CD4-positive, alpha-beta T cell treated with Interleukin-6 at 100 ng/mL for 8 hours (primary cell): ENCODE measurements at places on chromosomes 2 and 18.

DNA sequence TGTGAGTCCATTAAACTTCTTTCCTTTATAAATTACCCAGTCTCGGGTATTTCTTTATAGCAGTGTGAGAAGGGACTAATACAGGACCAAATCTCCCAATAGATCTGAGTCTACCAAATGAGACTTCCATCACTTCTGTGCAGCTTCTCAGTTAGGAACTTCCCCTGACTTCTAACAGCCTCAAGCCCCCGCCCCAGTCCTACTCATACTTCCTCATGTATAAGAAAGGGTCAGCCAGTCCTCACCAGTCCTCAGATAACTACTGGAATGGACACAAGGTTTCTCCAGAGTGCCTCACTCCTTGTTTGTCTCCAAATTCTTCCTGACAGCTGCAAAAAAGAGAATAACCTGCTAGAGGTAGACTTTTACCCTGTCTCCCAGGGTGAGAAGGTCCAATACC, 19.5 kb downstream of the TTC32 start:
- no peak for DNase-seq

- peak; percentile 29 for DNase-seq
These were observed 50.2 kb downstream of the TEX44 start for GRCh38 chr2:231642631-231643494.

- DNase-seq = no peak
These were observed 22.2 kb upstream of the TXNL4A start for GRCh38 chr18:80010551-80010906.

GRCh38 chr2:25867396-25868003, 10.8 kb downstream of the ASXL2 start:
- DNase-seq = no peak

DNA sequence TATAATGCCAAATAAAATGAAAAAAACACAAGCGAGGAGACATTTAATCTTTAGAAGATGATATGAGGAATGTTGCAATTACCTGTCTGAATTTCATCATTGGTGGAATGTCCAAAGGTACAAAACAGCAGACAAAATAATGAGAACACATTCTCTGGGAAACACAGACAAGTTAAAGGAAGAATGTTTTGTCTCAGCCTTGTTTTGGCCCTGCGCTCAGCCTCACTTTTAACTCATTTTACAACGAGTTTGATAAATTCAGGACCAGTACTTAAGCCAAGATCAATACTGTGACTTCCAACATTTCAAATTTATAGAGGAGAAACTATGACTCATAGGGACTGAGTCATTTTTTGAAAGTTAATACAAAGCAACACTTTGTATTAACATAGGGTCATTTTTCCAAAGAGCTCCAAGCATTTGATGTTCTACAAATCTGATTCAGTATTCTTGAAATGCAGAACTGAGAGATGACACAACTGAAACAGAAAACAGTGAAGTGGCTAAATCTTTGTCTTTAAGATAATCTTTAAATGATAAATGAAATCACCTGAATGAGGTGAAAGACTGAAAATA, 833.2 kb upstream of the CHAC2 start:
- DNase-seq = no peak

GRCh38 chr2:199955007-199955338, 318 bp downstream of the TYW5 start:
- DNase-seq = no peak

DNA sequence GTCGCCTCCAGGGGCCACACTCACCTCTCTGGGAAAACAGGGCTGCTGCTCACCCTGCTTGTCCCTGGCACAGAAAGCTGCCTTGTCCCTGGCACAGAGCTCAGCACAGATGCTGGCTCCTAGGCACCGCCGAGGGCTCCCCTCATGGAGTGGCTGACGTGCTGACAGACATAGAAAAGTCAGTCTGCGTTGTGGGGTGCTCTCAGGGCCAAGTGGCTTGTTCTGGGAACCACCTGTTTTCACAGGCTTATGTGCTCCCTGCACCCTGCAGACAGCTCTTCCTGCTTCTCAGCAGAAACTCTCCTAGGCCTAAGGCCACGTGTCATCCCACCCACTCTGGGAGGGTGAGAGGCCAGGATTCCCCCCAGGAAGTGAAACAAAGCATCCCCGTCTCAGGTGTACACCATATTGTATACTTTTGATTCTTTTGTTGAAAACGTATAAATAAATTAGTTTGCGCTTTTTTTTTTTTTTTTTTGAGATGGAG, 84.7 kb upstream of the TMEM200C start:
- DNase-seq = no peak

DNA sequence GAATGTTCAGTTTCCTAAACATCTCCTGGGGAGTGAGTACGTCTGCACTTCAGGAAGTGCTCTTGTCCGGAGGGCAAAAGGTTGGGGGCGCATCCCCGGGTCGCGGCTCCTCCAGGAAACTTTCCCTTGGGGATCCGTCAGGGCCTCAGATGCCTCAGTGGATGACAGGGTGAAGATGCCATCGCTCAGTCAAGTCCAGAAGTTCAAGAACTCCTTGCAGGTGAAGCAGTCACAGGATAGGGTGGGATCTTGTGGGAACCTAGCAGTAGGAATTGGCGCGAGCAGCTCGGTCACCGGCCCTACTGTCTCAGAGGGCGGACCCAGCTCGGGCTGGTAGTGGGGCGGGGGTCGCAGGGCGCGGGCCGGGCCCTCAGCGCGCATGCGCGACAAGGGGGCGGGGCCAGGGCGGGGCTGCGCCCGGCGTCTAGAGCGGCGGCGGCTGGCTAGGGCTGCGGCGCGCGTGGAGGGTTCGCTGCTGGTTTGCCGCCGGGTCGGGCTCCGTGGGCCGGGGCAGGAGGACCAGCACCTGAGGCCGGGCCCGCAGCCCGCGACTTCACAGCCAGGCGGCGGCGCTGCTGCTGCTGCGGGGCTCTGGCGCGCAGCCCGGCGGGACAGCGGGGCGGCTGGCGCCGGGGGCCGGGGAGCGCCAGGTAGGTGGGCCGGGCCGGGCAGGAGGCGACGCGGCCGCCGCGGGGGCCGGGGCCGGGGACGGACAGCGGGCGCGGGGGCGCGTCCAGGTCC, at the start of gene INPP4A:
INPP4A (plus strand) TSS at position 423 of the 741 bp plus-strand sequence. CDS start 75,191 bp downstream, outside the sequence.
- DNase-seq = peak; percentile 79

DNA sequence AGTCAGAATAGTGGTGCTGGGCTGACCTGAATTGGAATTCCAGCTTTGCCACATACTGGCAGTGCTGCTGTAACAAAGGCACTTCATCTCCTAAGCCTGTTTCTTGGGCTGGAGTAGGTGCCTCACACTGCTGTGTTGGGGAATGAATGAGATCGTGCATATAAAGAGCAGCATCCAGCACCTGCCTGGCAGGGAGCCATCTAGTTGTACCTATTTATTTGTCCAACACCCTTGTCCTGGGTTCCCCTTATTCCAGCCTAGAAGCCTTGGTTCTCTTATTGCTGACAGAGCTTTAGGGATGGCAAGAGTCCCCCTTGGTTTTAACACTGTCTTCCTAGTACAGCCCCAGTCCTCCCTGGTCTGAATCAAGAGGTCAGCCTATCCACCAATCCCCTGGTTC, 275.3 kb upstream of the RAB12 start:
- no peak for DNase-seq
